ENCODE measurements at places on chromosomes 2 and 18.

GRCh38 chr2:135997380-135997779, 12.0 kb upstream of the DARS1 start:
- peak; percentile 48 for DNase-seq

DNA sequence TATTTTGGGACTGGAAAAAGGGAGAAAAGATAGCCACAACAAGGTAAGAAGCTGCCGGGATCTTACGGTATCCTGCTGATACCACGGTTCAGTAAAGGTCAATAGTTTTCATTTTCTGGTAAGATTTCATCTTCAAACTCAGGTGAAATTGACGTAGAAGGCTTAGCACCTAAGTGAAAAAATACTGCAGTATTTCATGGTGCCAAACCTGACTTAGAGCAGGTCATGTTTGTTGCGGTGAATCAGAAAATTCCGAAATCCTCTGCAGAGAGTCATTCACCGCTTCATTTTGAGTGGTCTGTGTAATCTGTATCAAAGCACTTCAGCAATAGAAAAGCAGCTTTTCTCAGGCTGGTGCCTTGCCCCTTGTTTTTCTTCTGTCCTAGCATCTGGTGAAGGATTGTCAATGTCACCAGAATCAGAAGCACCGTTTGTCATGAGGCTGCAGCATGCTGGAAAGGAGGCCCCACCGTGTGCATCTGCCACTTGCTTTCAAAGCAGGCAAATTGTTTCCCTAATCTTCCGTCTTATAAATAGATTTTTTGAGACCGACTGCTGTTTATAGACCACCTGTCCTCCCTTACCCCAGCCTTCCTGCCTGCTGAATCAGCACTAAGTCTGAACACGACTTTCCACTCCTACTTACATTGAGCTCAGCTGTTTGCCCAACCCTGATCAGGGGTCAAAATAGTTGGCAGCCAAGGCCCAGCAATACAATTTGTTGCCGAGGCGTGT, 156.3 kb downstream of the EML6 start:
- peak; percentile 86 for DNase-seq

- DNase-seq: no peak
Observed at GRCh38 chr2:105798595-105798994, 53.9 kb downstream of the NCK2 start.

GRCh38 chr2:70987386-70987785, 7.3 kb downstream of the TEX261 start:
- no peak for DNase-seq

DNA sequence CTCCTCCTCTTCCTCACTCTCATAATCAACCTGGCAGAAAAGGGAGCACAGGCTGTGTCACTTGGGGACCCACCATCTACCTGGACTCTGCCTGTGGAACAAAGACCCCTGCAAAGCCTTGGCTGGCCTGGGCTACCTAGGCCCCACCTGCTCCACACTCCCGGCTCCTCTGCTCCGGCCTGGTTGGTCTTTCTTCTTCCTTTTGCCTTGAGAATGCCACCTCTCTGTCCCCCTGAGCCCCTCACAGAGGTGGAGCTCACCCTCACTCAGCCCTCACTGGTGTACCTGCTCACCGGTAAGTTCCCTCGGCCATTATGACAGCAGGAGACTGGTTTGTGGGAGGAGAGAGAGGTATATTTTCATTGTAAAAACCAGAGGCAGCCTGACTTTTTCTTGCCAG, 74.1 kb downstream of the POLR1A start:
- no peak for DNase-seq

DNA sequence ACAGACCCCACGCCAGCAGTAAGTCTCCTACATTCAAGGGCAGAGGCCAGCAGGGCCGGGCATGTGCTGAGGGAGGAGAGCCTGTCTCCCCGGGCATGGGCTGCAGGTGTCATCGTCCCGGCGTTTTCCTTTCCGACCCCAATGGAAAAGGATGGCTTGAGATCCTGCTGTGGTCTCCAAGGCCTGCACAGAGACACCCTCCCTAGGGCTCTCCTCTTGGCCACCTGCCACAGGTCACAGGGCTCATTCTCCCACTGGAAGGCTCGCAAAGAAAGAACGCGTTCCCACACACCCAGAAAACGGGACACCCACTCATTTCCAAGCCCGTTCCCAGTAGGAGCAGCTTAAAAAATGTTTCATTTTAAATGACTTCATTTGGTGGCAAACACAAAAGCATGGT, 41.0 kb downstream of the DIPK1C start:
- DNase-seq: no peak

GRCh38 chr2:3241971-3242746, 135.5 kb downstream of the EIPR1 start:
- no peak for DNase-seq

DNA sequence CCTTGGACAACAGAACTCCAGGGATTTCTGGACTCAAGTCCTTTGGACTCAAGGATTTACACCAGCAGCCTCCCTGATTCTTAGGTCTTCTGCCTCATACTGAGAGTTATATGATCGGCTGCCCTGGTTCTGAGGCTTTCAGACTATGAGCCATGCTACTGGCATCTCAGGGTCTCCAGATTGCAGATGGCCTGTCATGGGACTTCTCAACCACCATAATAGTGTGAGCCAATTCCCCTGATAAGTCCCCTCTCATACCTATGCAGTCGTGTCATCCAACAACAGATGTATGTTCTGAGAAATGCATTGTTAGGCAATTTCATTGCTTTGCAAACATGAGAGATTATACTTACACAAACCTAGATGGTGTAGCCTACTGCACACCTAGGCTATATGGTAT, 61.4 kb upstream of the MSTN start:
- no peak for DNase-seq

- no peak for DNase-seq
Observed at GRCh38 chr2:142682528-142682927, 194.9 kb upstream of the KYNU start.

DNA sequence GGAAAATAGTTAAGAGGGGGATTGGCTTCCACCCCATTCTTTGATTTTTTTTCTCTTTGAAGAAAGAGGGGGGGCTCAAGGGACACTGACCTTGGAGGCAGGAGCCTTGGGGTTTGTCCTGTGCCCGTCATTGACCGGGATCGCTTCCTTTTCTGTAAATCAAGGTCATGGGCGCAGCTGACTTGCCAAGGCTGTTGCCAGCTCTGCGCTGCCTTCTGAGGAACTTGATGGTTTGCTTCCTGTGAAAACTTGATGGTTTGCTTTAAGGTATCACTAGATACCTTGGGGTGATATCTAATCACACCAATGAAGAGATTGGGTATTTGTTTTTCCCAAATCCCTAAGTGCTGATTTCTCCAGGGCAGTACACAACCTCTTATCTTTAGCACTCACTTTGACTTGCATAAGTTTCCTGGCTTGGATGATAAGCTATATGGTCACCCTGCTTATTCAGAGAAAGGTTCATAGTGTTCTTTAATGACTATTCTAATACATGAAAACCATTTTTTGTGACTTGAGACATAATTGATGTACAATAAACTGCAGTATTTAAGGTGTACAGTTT, 56.0 kb downstream of the DGKD start:
- no peak for DNase-seq

DNA sequence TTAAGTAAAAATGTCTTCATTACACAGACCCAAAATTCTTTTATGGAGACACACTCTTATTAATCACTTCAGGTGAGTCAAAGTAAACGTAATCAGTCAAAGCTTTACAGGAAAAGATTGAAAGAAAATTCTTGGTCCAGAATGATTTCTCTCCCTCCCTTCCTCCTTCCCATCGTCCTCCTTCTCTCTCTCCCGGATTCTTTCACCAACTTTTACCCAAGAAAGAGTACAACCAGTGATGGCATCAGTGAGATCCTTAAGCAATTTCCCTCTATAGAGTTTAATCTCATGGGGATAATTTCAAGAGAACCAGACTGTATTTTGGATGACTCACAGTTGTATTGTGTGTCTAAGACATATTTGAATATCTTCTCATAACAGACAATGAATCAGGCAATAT, 258.1 kb downstream of the ALK start:
- no peak for DNase-seq

DNA sequence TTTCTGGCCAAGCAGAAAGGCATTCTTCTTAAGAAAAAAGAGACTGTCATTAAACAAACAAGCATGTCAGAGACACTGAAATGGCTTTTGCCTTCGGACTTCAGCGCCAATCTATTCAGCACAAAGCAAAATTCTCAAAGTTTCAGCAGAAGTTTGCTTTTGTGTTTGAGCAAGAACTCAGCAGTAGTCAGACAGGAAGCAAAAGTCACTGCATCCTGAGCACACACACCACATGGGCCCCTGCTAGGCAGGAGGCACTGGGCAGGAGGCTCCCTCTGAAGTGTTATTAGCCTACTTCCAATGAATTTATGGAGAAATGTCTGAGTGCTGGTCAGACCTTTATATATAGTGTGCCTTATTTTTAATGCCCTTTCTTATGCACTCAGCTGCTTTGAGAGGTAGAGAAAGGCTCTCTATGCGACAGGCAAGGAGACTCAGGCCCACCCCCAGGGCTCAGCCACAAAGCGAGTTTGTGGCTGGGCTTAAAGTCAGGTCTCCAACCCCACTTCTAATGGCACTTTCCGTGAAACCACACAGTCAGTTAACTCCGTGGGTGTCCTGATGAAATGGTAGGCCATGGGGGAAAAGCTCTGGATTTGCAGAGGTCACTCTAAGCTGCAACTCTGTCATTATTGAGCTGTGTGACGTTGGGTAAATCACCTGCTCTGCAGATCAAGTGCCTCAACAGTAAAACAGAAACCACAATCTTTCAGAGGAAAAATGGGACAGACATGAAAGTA, 161.0 kb upstream of the TMEM200C start:
- peak; percentile 10 for DNase-seq

GRCh38 chr2:58039170-58039611, 7.4 kb upstream of the VRK2 start:
- DNase-seq: peak; percentile 63

- peak; percentile 58 for DNase-seq
Observed at GRCh38 chr18:21444465-21445212, 155.9 kb downstream of the ESCO1 start.

GRCh38 chr18:21163647-21164547, 52.3 kb upstream of the ROCK1 start:
- DNase-seq: peak; percentile 68

GRCh38 chr2:26185304-26185928, 12.5 kb downstream of the GAREM2 start:
- DNase-seq: no peak

GRCh38 chr2:128665113-128665512, 346.4 kb upstream of the HS6ST1 start:
- no peak for DNase-seq

- DNase-seq: peak; percentile 27
Observed at GRCh38 chr2:195579776-195580555, 77.1 kb upstream of the SLC39A10 start.

GRCh38 chr18:23113576-23113975, 21.7 kb upstream of the CABLES1 start:
- no peak for DNase-seq

- DNase-seq: no peak
Observed at GRCh38 chr2:201467666-201468065, 16.1 kb downstream of the STRADB start.

- no peak for DNase-seq
Observed at GRCh38 chr18:48924630-48925490, 25.9 kb downstream of the SMAD7 start.

DNA sequence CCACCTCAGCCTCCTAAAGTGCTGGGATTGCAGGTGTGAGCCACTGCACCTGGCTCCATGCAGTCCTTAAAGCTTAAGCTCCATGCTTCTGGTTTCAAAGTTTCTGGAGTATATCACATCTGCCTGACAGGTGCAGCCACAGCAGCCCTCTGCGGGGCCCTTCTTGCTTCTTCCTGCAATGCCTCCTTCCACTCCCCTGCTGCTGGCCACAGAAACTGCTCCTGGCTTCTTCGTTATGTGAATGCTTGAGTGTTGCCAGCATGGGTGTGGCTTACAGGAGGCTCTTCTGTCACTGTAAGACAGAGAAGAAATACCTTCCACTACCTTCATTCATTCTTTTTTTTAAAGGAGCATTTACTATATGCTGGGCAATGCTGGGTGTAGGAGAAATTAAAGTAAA, 10.1 kb upstream of the CCBE1 start:
- no peak for DNase-seq

DNA sequence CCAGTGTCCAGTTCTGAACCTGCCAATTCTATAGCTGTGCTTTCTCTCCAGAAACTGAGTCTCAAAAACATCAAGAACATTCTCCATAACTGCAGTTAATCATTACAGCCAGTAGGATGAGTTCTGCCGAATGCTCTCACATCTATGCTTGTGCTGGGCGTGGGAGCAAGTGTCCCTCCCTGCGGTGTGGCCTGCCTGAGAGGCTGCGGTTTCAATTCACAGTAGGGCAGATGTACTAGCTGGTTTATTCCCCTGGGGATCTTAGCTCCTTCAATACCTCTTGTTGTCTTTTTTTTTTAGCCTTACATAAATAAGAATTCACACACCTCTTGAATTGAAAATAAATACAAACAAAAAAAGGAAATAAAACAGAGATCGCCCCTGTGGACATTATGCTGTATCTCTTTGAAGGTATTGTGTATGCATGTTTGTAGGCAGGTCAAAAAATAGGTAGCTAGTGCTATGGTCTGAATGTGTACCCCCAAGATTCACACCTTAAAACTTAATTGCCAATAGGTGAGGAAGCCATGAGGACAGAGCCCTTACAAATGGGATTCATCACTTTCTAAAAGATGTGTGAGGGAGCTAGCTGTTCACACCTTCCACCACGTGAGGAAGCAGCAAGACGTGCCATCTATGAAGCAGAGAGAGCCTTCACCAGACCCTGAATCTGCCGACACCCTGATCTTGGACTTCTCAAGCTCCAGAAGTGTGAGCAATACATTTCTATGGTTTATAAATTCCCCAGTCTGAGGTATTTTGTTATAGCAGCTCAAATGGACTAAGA, 74.3 kb downstream of the BCL2L11 start:
- no peak for DNase-seq

- peak; percentile 68 for DNase-seq
Observed at GRCh38 chr18:48949606-48950535, 894 bp downstream of the SMAD7 start.

GRCh38 chr2:54866179-54866578, 142.7 kb downstream of the EML6 start:
- DNase-seq: no peak

DNA sequence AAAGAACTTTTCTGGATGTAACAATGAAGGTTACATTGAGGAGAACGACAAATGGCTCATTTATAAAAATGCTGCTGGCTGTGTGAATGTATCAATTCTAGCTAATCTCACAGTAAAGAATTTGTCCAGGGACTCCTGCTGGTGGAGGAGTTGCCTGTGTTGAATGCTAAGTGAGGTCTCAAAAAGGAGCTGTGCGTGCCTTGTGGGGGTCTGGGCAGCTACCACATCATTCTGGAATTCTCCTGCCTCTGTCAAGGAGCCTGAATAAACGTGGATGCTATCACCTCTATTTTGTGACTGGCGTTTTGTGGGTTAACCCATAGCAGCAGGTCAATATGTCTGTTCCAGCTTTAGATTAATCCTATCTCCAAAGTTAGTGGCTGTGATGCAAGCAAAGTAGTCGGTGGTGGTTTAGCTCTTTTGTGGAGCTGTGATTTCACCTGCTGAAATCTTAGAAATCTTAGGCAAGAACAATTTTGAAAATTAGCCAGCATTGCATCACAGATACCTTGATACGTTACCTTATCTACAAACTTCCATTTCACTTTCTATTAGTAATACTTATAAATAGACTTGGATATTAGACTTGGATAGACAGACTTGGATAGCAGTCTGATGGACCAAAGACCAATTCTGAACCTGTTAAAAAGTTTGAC, 96.8 kb downstream of the MTCL1 start:
- no peak for DNase-seq

Measured in muscle of leg (tissue), 16 donors.